ENCODE measurements at places on chromosomes 13 and 19. TPM values are rescaled to one million over a fixed set of nuclear protein-coding genes. Genes with fewer than 3 reads are reported as not detected.

DNA sequence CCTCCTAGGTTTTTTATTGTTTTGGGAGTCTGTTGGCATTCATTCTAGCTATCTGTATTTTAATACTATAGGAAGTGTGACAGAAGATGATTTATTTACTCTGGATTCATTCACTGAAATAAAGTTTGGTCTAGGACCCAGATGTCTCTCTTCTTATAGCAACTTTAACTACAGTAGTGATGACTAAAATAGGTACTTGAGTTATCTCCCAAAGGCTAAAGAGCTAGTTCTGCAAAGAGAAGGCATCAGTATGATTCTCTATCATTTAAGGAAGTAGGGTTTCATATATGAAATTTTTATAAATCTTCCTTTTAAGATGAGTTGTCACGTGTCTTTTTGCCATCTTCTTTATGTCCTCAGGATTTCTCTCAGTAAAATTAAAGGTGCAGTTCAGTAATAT, 507.4 kb downstream of the KCTD12 start:
- DNase-seq = no peak

DNA sequence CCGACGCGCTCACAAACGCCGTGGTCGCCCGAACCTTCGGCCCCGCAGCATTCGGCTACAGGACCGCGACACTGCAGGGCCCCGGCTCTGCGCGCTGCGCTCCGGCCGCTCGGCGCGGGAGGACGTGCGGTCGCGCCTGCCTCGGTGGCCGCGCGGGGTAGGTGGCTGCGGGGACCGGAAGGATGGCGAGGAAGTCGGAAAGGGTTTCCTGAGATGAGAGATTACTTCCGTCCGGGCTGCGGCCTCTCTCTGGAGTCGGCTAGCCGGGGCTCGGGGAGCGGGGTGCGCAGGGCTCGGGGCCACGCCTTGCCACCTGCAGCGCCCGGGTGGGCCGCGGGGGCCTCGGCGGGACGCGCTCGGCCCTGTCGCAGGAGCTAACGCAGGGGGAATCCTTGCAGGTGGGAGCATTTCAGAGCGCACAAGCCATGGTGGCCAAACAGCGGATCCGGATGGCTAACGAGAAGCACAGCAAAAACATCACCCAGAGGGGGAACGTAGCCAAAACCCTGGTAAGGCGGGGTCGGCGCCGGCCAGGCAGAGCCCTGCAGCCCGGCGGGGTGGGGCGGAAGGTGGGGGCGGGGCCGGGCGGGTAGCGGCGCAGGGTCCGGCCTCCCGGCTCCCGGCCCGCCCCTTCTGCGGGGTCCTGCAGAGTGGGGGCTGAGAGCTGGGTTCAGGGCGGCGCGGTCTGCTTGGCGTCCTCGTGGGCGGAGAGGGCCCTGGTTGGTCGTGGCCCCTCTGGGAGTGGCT, at the start of gene SERP2:
Gene SERP2, plus strand, starts transcription at position 224 of the 747 bp plus-strand sequence. Its CDS starts 202 bp downstream, at position 426.
- peak; percentile 45 for DNase-seq

DNA sequence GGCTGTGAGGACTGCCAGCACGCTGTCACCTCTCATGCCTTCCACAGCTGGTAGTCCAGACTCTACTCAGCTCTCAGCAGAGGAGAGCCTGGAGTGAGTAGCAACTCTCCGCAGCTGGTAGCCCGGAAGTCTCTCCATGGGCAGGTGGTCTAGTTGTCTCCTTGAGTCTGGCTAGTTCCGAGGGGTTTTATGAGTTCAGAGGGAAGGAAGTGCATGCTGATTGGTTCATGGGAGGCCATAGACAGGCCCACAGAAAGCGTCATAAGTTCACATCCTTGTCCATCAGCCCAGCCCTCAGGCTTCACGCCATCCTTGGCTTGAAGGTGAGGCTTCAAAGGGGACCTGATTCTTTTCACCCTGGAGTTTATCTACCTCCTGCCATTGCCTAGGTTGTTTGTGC, 2662.4 kb upstream of the PCDH20 start:
- DNase-seq = no peak

Gene MIA
- 9.9 TPM for total RNA-seq

GRCh38 chr13:109859898-109860297, 73.5 kb upstream of the IRS2 start:
- DNase-seq = no peak

DNA sequence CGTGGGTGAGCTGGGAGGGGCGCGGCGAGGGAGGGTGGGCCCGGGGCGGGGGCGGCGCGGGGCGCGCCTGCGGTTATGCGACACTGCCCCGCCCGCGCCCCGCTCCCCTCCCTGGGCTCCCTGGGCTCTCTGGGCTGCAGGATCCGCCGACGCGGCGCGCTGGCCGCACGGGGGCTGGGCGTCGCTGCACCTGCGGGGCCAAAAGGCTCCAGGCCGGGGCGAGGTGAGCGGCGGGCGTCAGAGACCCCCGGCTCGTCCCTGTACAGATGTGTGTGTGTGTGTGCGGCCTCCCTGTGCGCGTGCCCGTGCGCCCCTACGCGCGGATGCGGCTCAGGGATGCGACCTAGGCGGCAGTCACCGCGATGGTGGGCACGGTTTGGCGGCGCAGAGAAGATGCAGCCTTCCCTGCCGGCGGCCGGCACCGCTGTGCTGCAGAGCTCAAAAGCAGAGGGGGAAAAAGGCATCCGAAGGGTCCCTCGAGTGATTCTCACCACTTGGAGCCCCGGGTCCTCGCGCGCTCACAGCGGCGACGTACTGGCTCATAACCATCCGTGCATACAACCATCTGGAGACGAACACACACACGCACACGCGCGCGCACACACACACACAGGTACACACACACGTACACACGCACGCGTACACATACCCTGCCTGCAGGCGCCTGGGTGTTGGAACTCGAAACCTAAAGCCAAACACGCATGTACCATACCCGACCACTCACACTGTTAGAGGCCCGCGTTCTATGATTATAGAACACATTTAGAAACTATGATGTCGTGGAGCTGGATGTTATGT, 709 bp downstream of the ATP8A2 start:
- DNase-seq = peak; percentile 18

GRCh38 chr13:114134111-114134943, 1.9 kb upstream of the RASA3 start:
- no peak for DNase-seq

- no peak for DNase-seq
Observed at GRCh38 chr19:51559240-51559639, 11.8 kb upstream of the ZNF175 start.

Gene LRRC8E
- total RNA-seq = 0.51 TPM

- DNase-seq = no peak
Observed at GRCh38 chr19:31383553-31383952, 34.3 kb upstream of the TSHZ3 start.

GRCh38 chr13:66887088-66887487, 343.0 kb downstream of the PCDH9 start:
- DNase-seq = no peak

Gene TNNI3
- total RNA-seq = 5.4 TPM

DNA sequence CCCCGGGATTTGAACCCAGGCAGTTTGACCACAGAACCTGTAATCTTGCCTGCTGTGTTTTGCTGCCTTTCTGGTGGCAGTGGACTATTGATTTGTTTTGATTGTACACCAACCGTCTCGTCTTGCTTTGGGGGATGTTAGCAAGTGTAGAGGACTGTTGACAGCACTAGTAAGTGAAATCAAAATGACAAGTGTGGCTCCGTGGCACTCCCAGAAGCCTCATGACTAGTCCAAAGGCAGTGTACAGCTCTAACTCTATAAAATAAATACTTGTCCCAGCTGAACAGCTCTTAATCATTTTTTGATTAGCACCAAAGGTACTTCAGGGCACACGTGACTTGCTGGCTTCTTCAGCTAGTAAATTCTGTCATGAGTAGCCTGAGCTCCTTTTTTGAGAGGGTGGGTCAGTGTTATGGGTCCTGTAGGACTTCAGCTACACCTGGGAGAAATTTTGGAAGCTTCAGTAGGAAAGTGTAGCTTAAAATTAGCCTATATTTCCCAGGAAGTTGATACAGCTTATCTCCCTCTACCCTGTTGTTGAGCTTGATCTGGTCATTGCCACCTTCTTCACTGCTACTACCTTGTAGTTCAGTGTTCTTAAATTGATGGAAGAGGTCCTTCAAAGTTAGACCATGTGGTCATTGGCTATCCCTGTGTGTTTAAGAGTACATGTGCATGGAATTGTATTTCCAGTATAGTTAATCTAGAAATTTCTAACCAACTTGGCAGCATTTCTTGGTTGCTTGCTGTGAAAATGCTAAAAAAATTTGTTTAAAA, 15.1 kb downstream of the TM9SF2 start:
- DNase-seq = no peak

- no peak for DNase-seq
Observed at GRCh38 chr13:96428911-96429310, 339.0 kb downstream of the HS6ST3 start.

Gene ZNF682
- total RNA-seq = 25.1 TPM

Gene ZNF132
- total RNA-seq = 0.52 TPM

Gene CCDC194
- total RNA-seq = not detected

- no peak for DNase-seq
Observed at GRCh38 chr19:48698046-48698445, 2.3 kb downstream of the FUT2 start.

- no peak for DNase-seq
Observed at GRCh38 chr13:105219651-105220050, 1315.8 kb downstream of the EFNB2 start.

DNA sequence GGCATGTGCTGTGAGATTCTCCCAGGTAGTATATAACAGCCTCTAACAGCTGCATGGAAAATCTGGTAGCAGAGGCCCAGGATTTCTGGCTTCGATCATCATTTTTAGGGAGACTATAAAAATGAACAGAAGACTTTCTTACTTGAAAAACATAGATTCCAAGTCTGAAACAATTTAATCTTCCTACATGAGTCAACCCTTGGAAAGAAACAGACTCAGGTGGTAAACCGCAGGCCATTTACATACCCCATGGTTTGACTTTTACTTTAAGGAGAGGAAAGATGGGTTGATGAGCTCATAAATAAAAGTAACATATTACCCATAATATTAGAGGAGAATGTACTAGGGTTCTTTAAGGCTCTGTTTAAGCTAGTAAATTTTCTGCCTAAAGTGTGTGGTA, 121.6 kb downstream of the CYSLTR2 start:
- DNase-seq = no peak

- DNase-seq = no peak
Observed at GRCh38 chr19:16668176-16668575, 7.2 kb downstream of the TMEM38A start.

GRCh38 chr13:106581225-106581624, 13.3 kb upstream of the ARGLU1 start:
- no peak for DNase-seq

- no peak for DNase-seq
Observed at GRCh38 chr13:46359714-46360113, 27.3 kb downstream of the RUBCNL start.

Gene TBXA2R
- total RNA-seq = 0.23 TPM

GRCh38 chr13:21016487-21016886, 44.9 kb downstream of the LATS2 start:
- no peak for DNase-seq

Gene IZUMO1
- 0.23 TPM for total RNA-seq

DNA sequence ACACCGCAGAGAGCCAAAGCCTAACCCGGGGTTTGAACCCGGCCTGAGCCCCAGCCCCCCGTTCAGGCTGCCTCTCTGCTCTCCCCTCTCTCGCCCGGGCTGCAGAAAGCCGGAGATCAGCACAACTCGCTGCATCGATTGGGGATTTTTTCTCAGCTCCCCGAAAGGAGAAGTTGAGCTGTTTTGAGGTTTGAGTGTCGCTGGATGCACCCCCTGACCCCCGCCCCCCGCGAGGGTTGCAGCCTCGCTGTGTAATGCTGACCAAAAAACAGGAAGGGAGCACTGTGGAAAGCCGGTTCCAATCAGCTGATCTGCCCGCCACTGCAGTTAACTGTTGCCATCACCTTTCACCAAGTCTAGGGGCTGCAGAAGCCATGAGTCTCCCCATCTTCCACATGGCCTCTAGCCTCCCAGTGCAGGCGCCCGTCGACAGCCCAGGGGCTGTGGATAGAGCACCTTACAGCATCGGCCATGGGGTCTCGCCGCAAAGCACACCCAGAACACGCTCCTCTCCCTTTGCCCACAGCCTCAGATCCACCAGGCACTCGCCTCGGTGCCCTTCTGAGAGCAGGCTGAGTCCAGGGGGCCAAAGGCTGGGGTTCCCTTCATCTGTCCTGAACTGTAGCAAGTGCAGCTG, 34.5 kb downstream of the MYO9B start:
- no peak for DNase-seq

DNA sequence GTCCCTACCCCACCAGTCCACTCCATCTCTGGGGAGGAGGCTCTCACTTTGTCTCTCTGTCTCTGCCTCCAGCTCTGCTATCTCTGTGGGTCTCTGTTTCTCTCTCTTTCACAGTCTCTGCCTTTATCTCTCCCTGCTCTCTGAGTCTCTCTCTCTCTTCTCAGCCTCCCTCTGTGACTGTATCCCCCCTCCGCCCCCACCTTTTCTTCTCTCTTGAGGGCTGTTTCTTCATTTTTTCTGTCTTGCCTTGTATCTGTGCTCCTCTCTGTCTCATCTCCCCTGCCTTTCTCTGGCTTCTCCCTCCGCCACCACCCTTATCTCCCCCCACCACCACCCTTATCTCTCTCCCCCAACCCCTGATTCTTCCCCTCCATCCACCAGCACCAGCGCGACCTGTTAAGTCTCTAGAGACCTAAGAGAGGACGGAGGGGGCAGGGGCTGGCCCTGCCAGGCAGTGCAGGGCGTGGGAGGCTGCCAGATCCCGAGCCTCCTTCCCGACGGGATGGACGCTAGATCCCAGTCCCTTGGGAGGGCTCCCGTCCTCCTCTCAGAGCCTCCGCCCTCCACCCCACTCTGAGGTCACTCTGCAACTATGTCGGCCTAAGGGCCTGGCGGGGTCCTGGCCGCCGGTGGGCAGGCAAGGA, 1.0 kb downstream of the AXL start:
- no peak for DNase-seq

DNA sequence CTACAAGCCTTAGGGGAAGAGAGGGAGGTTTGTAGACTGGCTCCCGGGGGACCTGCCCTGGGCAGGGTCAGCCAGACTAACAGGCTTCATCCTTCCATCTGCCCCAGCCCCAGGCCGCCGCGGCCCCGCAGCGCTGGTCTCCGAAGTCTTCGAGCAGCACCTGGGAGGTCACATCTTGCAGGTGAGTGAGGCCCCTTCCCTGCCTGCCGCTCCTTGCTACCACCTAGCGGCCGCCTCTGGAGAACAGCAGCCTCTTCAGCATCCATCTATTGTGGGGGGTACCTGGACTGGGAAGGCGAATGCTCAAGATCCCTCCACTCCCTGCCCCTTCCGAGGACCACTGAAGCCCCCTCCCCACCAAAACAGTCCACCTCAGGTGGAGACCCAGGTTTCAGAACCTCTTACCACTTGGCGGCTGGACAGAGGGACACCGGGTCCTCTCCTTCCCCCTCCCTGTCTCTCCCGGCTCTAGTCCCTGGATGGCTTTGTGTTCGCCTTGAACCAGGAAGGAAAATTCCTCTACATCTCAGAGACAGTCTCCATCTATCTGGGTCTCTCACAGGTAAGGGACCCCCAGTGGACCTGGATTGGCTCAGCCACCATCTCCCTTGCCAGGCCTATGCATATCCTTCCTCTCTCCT, 12.7 kb downstream of the NPAS1 start:
- no peak for DNase-seq

Gene IZUMO2
- not detected for total RNA-seq

- no peak for DNase-seq
Observed at GRCh38 chr13:62209529-62209928, 793.9 kb upstream of the PCDH20 start.

GRCh38 chr13:41029629-41030028, 10.5 kb upstream of the ELF1 start:
- no peak for DNase-seq

Gene MCEMP1
- total RNA-seq = not detected

Measured in neural crest cell (in vitro differentiated cells).